ENCODE measurements at places on chromosomes 12 and 14.

DNA sequence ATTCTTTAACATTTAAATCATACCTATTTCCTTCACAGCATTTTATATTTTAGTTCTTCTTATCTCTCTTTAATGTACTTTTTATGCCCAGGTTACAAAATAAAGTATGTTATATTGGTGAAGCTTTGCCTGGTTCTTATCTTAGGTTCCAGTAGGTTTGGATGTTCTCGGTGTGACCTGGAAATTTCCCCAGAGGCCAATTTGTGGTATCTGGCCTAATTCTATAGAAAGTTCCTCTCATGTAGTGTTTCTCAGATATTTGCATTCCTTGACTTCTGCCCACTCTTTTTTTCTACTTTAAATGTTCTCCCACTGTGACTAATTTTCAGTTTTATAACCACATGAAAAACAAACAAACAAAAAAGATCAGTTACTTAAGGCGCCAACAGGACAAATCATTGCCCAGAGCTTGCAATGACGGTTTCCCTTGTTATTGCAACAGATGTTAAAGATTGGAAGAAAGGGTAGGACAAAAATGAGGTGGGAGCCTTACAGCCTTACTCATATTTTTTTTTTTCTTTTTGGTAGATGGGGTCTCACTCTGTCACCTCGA is 41.2 kb upstream of the PPM1H start:
- DNase-seq, result no peak

DNA sequence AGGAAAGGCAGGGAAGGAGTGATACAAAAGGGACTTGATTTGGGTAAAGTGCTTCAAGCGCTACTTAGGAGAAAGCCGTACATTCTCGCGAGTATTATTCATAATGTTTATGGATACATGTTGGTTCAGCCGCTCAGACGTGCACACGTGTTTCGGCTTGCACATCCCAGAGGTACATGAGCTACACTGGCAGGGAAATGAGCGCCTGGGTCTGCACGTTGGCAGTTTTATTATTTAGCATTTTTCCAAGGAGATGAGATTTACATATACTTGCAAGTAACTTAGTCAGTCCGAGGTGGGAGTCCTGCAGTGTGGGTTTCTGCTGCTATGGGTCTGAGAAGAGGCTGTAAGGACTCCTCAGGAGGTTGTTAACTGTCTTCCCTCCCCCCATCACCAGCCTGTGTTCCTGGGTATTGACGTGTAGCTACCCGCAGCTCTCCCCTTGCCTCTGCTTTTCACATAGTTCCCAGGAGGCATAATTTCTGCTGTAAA is 1.5 kb downstream of the PRKCH start:
- DNase-seq, result no peak

- no peak for DNase-seq
These were observed 50.3 kb downstream of the LMO3 start for GRCh38 chr12:16555630-16556029.

- no peak for DNase-seq
These were observed 18.6 kb downstream of the TPCN1 start for GRCh38 chr12:113239811-113240331.

DNA sequence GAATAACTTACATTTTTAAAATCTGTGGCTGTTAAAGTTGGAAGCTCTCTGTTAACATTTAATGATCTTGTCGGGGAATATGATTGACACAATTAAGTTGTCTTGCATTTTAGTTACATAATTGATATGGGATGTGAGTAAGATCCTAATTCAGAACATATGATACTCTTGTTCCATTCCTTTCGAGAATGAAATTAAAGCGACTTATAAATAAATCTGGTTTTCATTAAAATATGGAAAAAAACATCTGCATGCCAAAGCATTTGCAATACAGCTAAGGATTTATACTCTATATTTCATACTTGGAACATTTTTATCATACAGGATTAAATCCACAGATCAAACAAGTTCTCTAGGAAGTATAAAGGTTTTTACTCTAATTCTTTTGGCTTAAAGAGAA is 52.0 kb downstream of the SLC38A6 start:
- DNase-seq, result no peak

DNA sequence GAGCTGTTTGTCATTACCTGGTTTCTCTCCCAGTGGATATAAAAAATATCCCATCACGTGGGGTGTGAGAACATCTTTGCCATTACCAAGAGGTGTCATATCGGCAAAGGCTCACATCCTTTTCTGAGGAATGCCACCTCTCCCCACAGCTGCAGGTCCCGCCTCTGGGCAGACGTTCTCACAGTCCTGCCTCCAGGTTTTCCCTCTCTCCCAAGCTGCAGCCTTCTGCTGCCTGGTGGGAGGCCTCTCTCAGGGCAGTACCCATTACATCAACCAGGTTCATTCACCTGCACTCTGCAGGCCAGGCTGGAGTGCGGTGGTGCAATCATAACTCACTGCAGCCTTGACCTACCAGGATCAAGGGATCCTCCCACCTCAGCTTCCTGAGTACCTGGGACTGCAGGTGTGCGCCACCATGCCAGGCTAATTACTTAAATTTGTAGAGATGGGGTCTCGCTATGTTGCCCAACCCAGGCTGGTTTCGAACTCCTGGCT is 15.0 kb upstream of the TMEM119 start:
- DNase-seq, result no peak

DNA sequence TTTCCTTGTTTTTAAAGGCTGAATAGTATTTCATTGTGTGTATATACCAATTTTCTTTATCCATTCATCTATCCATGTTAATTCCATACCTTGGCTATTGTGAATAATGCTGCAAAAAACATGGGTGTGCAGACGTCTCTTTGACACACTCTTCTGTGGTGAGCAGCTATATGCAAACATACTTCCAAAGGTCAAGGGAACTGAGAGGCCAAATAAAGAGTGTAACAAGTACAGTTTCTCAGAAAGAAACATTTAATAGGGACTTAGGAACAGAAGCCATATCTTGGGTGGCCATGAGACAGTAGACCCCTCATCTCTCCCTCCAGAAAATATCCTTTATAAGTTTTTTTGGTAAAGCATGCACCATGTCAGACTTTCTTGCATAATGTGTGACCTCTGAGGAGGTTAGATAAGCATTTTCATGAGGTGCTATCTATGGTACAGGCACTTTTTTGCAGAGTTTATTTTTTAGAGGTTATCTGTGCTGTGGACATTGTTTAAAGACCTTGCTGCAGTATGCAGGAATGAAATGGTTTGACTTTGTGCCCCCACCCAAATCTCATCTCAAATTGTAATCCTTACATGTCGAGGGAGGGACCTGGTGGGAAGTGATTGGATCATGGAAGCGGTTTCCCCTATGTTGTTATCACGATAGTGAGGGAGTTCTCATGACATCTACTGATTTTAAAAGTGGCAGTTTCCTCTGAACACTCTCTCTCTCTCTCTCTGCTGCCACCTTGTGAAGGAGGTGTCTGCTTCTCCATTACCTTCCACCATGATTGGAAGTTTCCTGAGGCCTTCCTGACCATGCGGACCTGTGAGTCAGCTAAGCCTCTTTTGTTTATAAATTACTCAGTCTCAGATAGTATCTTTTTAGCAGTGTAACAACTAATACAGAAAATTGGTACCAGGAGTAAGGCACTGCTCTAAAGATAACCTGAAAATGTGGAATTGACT is 1202.3 kb downstream of the GALC start:
- DNase-seq, result no peak
